ENCODE measurements at places on chromosomes 5 and 9.

DNA sequence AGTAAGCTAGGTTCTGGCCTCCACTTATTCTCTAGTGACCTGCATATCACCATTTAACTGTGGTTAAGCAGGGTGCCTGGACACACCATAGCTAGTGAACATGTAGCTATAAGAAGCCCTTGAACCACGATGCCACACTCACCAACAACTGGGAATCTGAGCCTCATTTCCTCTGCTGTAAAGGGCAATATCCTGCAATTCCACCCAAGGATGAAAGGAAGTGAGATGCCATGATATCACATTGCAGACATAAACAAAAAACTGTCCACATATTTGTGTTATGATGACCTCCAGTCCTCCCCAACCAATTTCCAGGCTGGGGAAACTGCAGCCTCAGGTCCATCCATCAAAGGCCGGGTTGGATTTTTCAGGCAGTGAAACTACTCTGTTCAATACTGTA is 10.4 kb downstream of the TNIP1 start:
- DNase-seq: no peak

DNA sequence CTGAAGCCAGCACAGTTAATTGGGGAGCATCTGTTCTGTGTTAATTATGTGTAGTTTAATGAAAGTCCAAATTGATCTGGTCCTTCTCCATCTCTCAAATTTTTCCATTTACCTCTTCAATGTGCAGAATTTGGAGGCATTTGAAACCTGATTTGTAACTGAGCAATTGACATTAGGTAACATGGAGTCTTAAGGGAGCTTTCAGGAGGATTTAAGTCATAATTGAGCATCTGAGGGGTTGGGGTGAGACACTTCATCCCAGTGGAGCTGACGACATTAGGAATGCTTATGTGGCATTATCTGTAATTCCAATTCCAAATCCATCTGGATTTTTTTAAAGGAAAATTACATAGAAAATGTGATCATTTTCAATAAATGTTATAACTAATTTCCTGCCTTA is 1015.9 kb downstream of the TLE1 start:
- no peak for DNase-seq

DNA sequence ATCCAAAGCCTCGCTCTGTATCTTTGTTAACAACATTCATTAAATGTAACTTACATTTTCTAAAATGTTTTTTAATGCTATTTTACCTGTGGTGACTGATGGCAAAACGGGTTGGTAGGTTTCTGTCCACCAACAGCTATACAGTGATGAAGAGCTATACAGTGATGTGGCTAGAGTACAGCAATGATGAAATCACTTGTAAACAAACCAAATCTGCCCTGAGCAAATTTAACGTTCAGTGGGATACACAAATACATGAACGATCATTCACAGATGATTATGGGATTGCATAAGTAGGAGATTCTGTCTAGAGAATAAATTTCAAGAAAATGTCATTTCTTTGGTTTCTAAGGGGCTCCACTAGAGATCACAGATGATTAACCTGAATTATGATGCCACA is 132.7 kb downstream of the MPDZ start:
- no peak for DNase-seq

GRCh38 chr5:142253938-142254337 is 70.9 kb downstream of the SPRY4 start:
- DNase-seq: no peak

DNA sequence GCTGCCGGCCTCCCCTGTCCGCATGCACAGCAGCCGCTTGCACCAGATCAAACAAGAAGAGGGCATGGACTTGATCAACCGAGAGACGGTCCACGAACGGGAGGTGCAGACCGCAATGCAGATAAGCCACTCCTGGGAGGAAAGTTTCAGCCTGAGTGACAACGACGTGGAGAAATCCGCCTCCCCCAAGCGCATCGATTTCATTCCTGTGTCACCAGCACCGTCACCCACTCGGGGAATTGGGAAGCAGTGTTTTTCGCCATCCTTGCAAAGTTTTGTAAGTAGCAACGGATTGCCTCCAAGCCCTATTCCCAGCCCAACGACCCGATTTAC is 75.3 kb downstream of the PIP5K1B start:
- no peak for DNase-seq

DNA sequence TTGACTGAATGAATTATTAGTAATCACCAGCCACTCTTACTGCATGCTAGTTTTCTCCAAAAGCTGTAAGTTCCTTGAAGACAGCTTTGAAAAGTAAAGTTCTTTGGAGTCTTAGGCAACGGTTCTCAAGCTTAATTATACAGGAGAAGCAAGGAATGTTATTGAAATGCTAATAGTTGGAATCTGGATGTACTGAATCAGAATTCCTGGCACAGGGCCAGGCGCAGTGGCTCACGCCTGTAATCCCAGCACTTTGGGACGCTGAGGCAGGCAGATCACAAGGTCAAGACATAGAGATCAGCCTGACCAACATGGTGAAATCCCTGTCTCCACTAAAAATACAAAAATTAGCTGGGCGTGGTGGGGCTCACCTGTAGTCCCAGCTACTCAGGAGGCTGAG is 33.4 kb downstream of the GRIA1 start:
- DNase-seq: no peak
